CD4-positive, alpha-beta T cell (primary cell): ENCODE measurements at places on chromosomes 13 and 19. TPM values are rescaled to one million over a fixed set of nuclear protein-coding genes. Genes with fewer than 3 reads are reported as not detected.

DNA sequence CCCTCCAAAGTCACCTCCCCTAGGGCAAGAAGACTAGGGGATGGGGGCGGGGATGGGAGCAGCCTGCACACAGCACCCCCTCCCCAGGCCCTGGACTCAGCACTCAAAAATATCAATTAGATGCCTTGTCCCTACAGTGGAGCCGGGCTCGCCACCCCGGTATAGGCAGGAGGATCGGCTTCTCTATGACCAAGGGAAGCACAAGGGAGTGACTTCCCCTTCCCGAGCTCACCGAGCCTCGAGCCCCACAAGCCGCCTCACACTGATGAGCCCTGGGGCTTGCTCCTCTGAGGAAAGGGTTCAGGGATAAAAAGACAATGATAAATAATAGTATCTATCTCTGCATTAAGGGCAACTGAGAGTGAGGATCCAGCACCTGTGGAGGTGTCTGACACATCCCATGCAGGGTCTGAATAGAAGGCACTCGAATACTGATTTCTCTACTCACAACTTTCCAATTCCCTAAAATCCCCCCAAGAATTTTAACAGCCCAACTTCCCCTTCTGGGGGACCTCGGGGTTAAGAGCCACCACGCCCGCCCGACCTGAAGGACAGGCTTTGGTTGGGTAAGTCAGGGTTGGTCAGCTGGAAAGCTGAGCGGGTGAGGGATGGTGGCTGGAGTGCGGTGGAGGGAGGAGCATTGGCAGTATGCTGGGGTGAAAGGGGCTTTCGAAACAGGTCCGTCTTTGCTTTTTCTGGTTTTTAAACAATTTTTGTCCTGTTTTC is 51.3 kb downstream of the STK24 start:
- DNase-seq, result no peak

DNA sequence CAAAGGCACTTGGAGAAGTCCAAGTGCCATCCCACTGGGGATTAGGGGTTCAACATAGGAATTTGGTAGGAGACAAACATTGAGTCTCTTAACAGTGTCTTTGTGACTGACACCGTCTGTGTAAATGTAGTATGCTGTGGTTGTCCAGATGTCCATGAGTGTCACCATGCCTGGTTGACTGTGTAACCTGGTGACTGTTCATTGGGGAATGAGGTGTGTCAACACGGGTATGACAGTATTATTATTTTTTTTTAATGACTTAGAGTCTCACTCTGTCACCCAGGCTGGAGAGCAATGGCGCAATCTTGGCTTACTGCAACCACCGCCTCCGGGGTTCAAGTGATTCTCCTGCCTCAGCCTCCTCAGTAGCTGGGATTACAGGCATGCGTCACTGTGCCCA is 16.2 kb downstream of the PKN1 start:
- DNase-seq, result no peak

GRCh38 chr13:47826471-47826870 is 174.6 kb downstream of the SUCLA2 start:
- no peak for DNase-seq

DNA sequence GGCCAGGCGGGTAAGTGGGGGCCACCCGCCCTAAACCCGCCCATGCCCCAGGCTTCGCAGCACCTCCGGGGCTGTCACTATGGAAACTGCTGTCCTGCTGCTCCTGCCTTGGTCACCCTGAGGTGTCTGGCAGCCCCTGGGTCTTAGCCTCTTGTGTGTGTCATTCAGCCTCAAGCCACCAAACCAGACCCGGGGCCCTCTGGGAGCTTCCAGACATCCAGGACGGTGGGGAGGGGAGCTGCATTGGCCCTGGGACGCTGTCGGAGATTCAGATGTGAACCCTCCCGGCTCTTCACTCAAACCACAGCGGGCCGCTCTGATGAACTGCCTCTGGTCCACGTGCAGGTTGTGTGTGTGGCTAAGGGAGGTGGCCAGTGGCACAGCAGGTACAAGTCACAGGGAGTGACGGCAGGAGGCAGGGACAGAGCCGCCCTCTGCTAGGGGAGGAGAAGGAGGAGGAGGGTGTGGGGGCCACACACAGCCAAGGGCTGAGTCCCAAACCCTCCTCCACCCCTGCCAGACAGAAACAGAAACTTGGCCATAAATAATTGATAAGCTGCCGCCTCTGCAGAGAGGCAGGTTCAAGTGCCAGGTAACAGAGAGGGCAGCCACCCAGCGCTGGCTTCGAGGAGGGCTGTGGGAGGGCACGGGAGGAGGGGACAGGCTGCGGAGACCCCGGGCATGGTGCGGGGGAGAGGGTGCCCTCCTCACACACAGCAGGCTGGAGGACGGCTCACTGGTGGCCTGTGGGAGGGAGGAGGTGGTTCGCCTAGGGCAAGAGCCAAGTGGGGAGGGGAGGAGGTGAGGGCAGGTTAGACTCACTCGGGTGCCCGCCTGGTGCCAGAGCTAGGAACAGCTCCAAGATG is 8.0 kb downstream of the NANOS3 start:
- no peak for DNase-seq

DNA sequence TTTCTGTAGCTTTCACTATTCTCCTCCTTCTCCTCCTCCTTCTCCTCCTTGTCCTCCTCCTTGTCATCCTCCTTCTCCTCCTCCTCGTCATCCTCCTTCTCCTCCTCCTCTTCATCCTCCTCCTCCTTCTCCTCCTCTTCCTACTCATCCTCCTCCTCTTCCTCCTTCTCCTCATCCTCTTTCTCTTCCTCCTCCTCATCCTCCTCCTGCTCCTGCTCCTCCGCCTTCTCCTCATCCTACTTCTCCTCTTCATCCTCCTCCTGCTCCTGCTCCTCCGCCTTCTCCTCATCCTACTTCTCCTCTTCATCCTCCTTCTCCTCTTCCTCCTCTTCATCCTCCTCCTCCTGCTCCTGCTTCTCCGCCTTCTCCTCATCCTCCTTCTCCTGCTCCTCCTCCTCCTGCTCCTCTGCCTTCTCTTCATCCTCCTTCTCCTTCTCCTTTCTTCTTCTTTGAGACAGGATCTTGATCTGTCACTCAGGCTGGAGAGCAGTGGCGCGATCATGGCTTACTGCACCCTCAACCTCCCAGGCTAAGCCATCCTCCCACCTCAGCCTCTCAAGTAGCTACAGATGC is 36.3 kb downstream of the TRPM4 start:
- DNase-seq, result no peak

Gene NDUFB7
- 31.7 TPM for total RNA-seq

Gene CRLF1
- not detected for total RNA-seq

DNA sequence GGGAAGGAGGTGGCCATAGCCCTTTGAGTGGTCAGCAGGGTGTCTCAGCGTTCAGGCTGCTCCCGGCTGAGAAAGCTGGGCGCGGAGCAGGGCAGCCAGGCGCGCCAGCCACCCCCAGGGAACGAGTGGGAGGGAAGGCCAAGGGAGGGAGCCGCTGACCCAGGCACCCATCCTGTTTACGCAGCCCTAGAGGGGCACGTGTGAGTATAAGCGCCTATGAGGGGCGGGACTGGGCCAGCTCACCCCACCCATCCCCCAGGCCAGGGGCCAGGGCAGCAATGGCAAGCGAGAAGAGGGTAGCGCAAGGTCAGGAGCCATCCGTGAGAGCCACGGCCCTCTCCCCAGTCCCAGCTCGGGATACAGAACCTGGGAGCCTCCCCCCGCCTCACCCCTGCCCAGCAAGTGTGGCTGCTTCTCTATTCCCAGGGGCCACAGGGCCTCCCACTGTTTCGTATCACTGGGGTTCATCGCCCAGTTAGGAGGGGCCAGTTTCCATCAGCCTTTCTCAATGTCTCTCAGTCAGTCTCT is 897 bp upstream of the DMKN start:
- no peak for DNase-seq

DNA sequence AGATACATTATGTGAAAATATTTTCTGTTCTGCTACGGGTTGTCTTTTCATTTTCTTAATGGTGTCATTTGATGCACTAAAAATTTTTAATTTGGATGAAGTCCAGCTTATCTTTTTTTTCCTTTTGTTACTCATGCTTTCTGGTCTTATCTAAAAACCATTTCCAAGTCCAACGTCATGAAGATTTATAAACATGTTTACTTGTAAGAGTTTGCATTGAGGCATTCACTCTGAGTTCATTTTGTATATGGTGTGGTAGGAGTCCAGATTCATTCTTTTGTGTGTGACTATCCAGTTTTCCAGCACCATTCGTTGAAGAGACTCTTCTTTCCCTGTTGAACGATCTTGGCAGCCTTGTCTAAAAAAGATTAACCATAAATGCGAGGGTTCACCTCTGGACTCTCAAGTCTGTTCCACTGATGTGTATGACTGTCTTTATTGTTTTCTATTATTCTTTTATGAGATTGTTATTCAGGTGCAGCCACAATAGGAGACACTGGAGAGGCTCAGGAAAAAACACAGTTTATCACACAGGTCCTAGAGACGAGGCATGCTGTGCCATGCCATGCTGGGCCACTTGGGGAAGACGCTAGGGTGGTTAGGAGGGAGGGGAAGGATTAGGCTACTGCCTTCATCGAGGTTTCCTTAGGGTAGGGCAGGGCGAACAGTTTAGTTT is 35.0 kb downstream of the NAA16 start:
- DNase-seq, result no peak

- DNase-seq, result no peak
These were observed 205.8 kb downstream of the GGACT start for GRCh38 chr13:100382785-100383184.

DNA sequence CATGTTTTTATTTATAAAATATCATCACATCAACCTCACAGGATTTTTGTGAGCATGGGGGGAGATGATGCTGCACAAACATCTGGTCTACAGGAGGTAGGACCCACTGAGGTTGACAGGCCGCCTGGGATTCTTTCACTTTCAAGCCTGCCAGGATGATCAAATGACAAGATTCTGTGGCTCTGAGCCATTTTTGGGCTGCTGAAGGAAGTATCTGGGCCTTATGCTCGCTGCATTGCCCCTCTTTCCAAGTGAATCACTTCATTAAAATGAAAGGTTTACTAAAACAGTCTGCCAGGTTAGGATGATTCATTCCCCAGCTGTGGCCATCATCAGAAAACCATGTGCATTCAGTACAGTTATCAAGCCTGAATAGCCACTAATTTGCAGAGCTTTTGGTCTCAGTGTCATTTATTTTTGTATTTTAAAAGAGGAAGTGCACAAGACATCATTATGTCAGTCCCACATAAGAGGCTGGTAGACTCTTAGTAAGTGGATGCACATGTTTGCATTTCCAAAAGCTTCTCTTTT is 34.4 kb downstream of the STARD13 start:
- DNase-seq, result no peak

- DNase-seq, result no peak
These were observed 98.1 kb upstream of the AKAP11 start for GRCh38 chr13:42173789-42174343.

Gene IFNL3
- total RNA-seq, result not detected
